D721Med (cell line): ENCODE measurements at places on chromosomes 16 and 17.

- DNase-seq, result no peak
These were observed 84.9 kb downstream of the RPA1 start for GRCh38 chr17:1914661-1915083.

- no peak for DNase-seq
These were observed 7.3 kb upstream of the DDX52 start for GRCh38 chr17:37650419-37651003.

DNA sequence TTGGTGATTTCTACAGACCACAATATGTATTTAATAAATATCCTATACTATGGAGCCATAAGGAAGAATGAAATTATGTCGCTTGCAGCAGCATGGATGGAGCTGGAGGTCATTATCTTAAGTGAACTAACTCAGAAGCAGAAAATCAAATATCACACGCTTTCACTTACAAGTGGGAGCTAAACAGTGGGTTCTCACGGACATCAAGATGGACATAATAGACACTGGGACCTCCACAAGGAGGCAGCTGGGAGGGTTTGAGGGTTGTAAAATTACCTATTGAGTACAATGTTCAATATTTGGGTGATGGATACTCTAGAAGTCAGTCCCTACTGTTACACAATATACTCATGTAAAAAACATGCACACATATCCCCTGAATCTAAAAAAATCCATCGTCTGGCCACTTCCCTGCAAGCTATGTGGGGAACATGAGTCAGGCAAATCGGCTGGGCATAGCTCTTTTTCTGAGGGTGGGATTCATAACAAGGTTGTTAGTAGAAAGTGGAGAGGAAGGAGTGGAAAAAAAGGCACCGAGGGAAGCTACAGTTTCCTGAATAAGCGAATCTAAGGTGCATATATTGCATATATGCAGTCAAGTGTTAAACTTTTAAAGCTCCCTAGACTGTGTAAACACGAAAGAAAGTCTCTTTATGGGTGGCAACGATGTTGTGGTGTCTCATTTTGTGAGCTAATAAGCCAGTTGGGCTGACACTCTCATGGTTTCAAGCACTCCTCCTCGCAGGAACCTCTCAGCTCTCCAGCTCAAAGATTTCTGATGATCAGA lies 135.2 kb upstream of the CPHXL start:
- no peak for DNase-seq

GRCh38 chr17:39062846-39063680 lies 88.4 kb downstream of the PLXDC1 start:
- no peak for DNase-seq

GRCh38 chr16:27123795-27124409 lies 57.2 kb downstream of the C16orf82 start:
- DNase-seq, result no peak

DNA sequence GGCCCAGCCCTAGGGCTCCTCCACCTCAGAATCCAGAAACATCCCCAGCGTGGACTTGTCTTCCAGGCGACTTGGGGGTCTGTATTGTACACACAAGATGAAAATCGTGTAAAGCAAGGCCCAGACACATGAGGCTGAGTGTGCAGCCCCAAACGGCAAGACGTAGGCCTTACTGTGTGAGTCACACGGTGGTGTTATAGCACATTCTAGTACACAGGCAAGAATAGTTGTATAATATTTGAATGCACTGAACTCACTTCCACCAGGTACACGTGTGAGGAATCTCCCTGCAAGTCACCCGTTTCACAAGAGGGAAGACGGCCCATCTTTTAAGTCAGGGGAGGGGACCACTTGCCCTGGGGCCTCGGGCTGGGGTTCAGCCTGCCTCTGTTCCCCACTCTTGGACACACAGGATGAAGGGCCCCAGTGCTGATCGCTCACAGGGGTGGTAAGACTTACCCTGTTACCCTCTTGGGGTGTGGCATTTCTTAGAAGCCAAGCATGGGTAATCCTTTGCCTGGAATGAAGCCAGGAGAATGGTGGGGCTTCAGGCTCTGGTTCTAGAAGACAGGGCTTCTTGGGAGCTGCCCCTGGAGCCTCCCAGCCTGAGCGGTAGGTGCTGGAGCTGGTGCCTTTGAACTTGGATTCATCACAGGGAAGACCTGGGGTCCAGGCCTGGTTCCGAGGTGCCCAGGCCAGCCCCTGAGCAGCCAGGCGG lies 71.3 kb downstream of the SREBF1 start:
- DNase-seq, result no peak

GRCh38 chr17:82791532-82791931 lies 39.7 kb downstream of the TBCD start:
- no peak for DNase-seq

GRCh38 chr16:20971401-20971800 lies 70.8 kb downstream of the LYRM1 start:
- DNase-seq, result no peak

DNA sequence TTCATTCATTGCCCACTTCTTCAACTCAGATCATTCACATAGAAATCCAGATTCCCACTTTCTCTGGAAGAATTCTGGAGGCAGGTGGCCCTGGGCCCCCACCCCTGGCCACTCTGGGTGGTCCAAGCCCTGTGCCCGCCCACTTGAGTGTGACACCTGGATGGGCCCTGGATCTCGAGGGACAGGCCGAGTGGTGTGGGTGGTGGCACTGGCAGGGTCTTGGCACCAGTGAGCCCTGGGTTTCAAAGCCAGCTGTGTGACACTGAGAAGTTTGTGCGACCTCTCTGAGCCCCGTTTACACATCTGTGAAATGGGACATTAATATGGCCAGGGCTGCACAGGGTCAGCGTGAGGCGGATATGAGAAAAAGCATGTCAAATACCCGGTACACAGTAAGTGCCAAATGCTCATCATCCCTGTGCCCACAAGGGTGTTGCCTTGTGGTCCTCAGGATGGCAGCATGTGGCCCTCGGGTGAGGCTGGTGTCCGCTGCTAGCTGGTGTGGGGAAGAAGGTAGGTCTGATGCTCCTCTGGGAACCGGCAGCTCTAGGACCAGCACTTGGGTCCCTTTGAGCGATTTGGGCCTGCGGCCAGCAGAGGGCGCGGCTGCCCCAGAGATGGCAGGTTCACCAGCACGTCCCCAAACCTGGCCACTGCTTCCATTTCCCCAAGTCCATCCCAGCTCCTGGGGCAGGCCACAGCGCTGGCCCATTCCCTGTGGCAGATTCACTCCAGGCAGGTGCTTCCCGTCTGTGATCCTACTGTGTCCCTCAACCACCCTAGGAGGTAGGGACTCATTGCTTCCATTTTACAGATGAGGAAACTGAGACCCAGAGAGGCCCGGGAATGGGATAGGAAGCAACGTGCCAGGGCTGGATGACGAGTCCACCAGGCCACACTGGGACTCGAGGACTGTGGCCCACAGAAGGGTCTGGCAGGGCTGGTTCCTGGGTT lies 3.6 kb downstream of the OSGIN1 start:
- no peak for DNase-seq

GRCh38 chr16:1134776-1135458 lies 18.0 kb upstream of the CACNA1H start:
- no peak for DNase-seq

- DNase-seq, result no peak
These were observed 6.3 kb upstream of the MNT start for GRCh38 chr17:2406903-2407790.

- DNase-seq, result no peak
These were observed 37.9 kb downstream of the DHRS7B start for GRCh38 chr17:21164620-21165019.

DNA sequence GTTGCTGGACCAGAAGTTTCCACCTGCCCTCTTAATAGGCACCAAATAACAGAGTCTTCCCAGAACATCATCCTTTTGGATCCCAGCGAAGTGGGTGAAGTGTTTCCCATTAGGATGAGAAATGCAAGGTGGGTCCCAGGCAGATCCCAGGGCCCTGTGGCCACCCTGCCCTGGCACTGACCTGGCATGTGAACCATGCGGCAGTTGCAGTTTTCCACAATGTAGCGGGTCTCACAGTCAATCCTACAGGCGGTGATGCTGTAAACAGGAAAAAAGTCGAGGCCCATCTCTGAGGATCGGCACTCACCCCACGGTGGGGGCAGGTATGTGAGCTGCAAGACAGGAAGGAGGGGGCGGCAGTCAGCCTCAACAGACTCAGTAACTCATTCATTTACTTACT lies 36.4 kb downstream of the SPACA3 start:
- DNase-seq, result no peak

GRCh38 chr16:3536271-3536731 lies 35.5 kb downstream of the CLUAP1 start:
- DNase-seq, result no peak

DNA sequence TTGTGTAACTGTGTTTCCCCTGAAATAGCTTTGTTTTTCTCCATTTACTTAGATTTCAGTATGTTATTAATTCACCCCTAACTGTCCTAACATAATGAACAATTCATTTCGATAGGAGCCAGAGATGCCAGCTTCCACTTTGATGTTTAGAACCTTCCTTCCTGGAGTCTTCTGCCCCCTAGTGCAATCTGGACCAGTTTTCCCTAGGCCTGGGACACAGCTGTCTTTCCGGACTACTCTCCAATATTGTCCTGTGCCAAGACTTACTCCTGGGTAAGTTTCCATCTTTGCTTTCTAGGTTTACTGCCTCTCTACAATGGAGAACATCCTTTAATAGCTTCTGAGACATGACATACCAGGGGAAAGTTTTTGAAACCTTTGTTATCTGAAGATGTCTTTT lies 12.8 kb downstream of the RECQL5 start:
- DNase-seq, result no peak

- DNase-seq, result no peak
These were observed 59.0 kb upstream of the TOM1L1 start for GRCh38 chr17:54841656-54842055.

- no peak for DNase-seq
These were observed 2.4 kb downstream of the HIC1 start for GRCh38 chr17:2057175-2057759.

- DNase-seq, result no peak
These were observed 42.6 kb downstream of the NLRP1 start for GRCh38 chr17:5541610-5542202.

- DNase-seq, result no peak
These were observed 68.2 kb downstream of the RNF213 start for GRCh38 chr17:80328634-80329380.

DNA sequence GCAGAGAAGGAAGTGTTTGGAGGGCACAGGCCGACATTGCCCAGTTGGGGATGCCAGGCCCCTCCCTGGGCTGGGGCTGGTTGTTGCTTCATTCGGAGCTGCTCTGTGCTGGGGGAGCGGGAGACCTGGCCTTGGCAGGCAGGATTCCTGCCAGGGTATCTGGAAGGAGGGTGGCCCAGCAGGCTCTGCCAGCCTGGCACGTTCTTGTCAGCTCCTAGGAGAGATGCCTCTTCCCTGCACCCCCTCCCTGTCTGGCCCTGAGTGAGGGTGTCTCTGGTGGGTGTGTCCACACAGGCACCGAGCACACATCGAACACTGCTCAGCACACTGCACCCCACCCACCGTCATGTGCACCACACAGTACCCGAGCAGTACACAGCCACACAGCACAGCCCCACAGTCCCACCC lies 35.2 kb downstream of the ARHGAP23 start:
- no peak for DNase-seq

GRCh38 chr17:57727630-57728175 lies 17.4 kb downstream of the CCDC182 start:
- no peak for DNase-seq

DNA sequence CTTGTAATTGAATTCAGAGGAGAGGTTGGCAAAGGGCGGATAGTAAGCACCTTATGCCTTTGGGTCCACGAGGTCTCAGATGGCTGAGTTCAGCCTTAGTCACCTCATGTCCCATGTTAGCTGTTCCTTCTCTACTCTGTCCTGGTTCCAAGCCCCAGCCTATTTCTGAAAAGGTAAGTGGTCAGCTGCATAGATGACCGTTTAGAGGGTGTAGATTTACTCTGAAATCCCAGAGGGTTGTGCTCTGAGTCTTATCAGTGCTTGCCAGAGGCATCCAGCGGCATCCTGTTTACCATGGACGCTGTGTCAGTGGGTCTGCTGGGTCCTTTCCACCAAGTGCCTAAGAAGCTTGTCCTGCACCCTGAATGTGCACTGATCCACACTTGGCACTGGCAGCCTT lies 1.9 kb downstream of the ZNF778 start:
- DNase-seq, result no peak

GRCh38 chr17:48993951-48994350 lies 3.2 kb upstream of the IGF2BP1 start:
- DNase-seq, result no peak

DNA sequence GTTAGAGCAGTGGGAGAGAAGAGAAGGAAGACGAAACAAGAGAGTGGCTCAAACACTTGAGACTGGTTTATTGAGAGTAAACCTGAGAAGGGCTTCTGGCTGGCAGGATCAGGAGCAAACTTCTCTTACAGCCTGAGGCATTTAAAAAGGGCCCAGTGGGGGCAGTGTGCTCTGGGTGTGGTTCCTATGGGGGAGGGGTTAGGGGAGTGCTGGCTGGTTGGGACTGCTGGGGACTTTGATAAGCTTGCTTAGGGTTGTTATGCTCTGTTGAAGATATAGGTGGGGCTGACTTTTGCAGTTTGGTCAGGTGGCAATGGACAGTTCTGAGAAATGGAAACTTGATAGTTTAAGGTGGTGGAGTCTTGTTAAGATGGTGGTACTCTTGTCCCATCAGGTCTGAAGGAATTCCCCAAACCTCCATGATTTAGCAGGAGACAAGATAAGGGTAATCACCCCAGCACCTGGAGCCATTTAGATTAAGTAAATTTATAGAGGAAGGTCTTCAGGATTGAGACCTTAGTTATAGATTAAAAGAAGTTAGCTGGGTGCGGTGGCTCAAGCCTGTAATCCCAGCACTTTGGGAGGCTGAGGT lies 79.3 kb downstream of the EMP2 start:
- no peak for DNase-seq

- DNase-seq, result no peak
These were observed 1.8 kb downstream of the TMIGD1 start for GRCh38 chr17:30332057-30332542.

GRCh38 chr17:61353615-61354014 lies 46.0 kb upstream of the TBX2 start:
- no peak for DNase-seq

GRCh38 chr17:45160447-45161287 lies 1.0 kb upstream of the HEXIM2 start:
- DNase-seq, result no peak

GRCh38 chr17:82913304-82914043 lies 73.7 kb upstream of the ZNF750 start:
- no peak for DNase-seq

GRCh38 chr17:37678036-37678435 lies 34.8 kb upstream of the DDX52 start:
- DNase-seq, result no peak

- no peak for DNase-seq
These were observed 16.0 kb downstream of the ENGASE start for GRCh38 chr17:79090443-79091225.

DNA sequence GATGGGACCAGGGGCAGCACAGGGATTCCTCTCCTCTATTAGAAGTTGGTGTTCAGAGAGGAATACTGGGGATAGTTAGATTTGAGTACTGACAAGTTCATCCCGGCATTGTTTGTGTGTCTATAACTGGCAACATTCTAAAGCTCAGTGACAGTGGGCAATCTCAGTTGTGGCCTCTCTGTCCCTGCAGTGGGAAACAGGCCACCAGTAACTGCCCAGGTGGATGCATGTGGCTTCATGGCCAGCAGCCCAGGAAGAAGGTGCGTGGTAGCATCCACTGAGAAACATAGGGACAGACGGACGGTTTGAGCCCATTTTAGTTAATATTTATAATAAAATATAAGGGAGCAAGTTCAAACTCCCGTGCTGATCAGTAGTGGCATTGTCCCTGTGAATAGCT lies 51.5 kb downstream of the B9D1 start:
- no peak for DNase-seq
